Activated T-helper 1 cell treated with Interleukin-2 at 50 U/mL for 16 hours (primary cell): ENCODE measurements at places on chromosomes 16 and 17.

DNA sequence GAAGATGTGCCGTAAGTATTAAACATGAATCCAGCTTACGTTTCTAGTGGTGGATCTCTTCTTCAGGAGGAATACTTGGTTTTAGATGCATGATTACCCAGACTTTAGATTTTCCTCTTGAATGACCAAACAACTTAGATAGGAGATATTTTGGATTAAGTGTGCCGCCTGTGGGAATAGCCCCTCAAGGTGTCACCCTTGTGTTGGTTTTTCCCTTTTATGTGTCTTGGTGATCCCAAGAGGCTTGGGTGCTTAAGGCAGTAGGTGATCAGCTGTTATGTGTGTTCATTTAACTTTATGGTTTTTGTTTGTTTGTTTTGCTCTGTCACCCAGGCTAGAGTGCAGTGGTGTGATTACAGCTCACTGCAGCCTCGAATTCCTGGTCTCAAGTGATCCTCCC is 115.1 kb downstream of the PPM1E start:
- no peak for DNase-seq

DNA sequence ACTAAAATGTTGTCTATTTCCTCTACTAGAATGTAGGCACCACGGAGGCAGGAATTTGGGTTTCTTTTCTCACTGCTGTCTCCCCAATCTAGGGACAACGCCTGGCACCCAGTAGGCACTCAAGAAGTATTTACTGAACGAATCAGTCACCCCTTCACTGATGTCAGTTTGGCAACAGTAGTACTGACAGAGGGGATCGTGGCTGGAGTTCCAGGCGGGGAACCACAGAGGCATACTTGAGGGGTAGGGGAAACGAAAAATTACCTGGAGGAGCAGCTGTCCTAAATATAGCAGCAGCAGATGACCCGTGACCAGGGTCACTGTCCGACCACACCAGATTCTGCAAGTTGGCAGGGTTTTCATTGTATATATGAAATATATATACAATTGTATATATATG is 33.3 kb downstream of the TRIM25 start:
- DNase-seq, result no peak

GRCh38 chr17:31379597-31380205 is 11.8 kb upstream of the RAB11FIP4 start:
- DNase-seq, result no peak

- no peak for DNase-seq
Measured at GRCh38 chr17:60704170-60704569, 26.5 kb downstream of the BCAS3 start.

DNA sequence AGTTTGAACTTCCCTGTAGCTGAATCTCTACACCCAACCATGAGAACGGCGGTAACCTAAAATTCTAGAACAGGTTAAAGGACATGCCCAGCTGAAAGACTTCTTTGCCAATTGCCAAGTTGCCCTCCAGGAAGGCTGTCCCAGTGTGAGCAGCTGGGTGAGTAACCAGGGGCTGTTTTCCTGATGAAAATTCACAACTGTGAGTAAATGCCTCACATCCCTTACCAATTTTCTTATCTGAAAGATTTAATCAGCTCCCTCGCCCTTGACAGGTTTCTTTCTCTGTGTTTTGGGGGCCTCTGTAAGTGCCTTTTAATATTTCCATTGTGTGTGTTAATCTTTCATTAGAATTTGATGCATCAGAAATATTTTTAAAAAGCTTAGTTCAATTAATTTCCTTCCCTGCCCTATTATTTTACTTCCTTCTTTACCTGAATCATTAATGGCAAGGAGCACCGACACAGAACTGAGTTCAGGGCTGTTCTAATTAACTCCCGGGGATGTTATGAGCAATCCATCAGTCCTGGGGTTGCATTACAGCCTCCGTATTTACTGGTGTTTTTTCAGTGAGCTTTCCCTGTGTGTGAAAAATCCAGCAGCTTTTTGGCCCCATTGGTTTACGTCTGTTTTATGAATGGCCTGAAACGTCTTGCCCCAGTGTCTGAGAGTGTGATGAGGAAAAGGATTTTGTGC is 152.9 kb downstream of the CLEC16A start:
- DNase-seq, result no peak

- no peak for DNase-seq
Measured at GRCh38 chr17:10792151-10792550, 11.7 kb downstream of the TMEM238L start.

GRCh38 chr17:2442166-2442565 is 41.3 kb upstream of the MNT start:
- no peak for DNase-seq

GRCh38 chr17:58384897-58385296 is 32.4 kb downstream of the RNF43 start:
- no peak for DNase-seq

DNA sequence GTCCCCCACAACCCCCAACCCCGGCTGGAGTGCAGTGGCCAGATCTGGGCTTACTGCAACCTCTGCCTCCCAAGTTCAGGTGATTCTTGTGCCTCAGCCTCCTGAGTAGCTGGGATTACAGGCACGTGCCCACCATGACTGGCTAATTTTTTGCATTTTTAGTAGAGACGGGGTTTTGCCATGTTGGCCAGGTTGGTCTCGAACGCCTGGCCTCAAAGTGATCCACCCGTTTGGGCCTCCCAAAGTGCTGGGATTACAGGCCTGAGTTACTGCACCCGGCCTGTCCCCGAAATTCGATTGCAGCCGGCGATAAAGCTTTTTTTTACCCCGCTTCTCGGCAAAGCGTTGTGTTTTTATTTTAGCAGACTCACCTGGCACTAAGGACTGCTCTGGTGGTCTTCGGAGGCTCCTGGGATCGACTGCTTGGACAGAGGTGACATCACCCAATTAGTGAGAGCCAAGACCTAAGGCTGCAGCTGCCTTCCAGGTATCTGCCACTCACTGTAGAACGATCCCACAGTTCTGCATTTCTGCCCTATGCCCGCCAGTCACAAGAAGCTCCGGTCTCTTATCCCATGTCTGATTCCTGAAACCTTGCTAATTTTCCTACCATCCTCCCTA is 82.2 kb upstream of the ARL4D start:
- DNase-seq, result no peak

- no peak for DNase-seq
Measured at GRCh38 chr17:77929871-77930436, 28.5 kb upstream of the TNRC6C start.

- DNase-seq, result no peak
Measured at GRCh38 chr16:11100239-11100750, 155.7 kb downstream of the SOCS1 start.

DNA sequence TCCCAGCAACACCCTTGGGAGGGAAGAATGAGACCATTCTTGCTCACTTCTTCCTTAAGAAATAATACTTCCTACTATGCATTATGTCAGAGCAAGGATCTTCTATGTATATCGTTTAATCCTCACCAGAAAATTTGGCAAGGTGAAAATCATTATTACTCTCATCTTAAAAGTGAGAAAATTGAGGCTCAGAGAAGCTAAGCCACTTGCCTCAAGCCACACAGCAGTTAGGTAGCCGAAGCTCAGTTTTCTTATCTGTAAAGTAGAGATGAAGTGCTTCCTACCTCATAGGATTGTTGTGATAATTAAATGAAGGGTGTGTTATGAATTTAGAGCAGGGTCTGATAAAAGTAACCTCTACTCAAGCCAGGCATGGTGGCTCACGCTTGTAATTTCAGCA is 368.9 kb upstream of the ASIC2 start:
- DNase-seq, result no peak

DNA sequence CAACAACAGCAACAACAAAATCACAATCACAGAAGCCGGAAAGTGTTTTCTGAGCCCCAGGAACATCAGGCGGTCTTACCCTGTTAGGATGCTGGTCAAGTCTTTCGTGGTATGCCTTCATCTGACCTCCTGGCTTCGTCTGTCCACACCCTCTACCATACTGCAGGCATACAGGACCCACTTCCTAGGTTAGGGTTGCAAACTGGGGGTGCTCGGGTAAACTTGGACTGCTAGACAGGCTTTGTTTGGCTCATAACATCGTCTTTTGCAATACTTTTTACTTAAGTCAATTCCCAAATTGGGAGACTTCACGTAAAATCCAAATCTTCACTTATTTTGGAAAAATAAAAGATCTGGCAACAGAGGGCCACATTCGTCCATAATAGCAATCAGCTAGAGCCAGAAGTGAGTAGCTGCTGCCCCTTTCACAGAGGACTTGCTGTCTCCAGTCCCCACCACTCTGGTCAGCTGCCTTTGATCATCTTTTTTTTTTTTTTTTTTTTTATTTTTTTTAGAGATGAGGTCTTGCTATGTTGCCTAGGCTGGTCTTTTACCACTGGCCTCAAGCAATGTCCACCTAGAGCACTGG is 30.0 kb downstream of the CHD9 start:
- DNase-seq, result no peak

DNA sequence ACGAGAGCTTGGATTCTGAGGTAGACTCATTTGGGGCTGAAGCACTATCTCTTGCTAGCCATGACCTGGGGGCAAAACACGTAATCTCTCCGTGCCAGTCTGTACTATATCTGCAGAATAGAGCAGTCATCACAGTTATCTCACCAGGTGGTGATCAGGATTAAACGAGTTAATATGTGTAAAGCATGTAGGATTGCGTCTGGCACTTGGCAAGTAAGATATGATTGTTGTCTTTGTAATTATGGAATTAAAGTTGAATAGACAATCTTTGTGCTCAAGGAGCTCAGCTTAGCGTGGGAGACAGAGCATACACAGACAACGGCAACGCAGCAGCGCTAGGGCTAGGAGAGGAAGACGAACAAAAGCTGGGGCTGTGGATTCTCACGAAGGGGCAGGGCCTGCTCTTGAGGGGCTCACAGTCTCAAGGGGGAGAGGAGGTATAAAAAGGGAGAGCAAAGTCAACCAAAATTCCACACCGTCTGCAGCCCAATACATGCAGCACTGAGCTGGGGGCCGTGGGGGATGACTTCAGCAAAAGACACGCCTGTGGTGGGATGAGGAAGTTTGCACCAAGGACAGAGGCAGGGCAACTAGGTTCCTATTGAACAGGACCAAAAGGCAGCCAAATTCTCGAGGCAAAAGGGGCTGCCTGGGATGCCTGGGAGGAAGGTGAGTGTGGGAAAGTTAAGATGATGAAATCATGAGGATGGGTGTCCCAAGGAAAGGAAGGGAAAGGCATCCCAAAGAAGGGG is 68.6 kb downstream of the SDK2 start:
- no peak for DNase-seq

- DNase-seq, result no peak
Measured at GRCh38 chr17:81523402-81524038, 4.7 kb upstream of the FSCN2 start.

- DNase-seq, result no peak
Measured at GRCh38 chr17:83118071-83118841, 38.8 kb downstream of the METRNL start.

GRCh38 chr16:69412287-69412686 is 12.1 kb upstream of the CYB5B start:
- DNase-seq, result no peak

GRCh38 chr17:46977348-46977747 is 1.7 kb downstream of the RPRML start:
- no peak for DNase-seq

DNA sequence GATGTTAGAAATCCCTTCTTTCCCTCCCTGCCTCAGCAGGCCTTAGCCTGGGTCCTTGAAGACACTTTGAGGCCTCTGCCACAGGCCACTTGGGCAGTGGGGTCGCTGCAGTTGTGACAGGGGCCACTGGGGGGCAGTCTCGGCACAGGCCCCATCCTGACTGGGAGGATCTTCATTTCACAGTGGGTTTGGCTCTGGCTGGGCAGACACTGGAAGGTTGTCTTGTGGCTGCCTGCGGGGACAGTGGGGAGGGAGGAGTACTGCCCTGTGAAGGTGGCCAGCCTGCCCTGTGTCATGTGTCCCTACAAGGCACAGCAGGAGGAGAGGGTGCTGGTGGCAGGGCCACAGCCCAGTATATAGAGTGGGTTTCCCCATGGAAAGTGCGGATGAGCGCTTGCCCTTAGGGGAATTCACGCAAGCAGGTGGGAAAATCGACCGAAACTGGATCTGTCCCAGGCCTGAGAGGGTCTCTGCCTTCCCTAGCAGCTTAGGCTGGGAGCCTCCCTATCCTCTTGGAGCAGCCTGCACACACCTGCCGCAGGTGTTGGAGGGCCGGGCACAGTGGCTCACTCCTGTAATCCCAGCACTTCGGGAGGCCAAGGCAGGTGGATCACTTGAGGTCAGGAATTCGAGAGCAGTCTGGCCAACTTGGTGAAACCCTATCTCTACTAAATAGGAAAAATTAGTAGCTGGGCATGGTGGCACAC is 28.8 kb downstream of the GINS2 start:
- DNase-seq, result peak; percentile 32

DNA sequence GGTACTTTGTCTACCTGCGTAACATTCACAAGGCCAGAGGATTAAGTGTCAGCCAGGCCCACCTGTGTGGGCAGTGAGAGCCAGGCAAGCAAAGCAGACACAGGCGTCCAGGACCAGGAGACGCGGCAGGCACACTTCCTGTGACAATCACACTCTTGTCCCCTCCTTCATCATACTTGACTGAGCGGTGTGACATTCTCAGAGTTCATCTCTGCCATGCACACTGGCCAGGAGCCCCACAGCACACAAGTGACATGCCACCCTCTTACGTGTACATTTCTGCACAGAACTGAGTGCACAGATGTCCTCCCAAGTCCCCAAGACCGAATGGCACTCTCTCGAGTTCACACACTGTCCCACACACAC is 8.7 kb downstream of the PPP1R9B start:
- DNase-seq, result no peak

- DNase-seq, result no peak
Measured at GRCh38 chr16:70764632-70765031, 36.3 kb downstream of the VAC14 start.

- DNase-seq, result no peak
Measured at GRCh38 chr17:34275881-34276280, 5.9 kb downstream of the CCL7 start.

GRCh38 chr16:30417529-30418349 is 10.3 kb downstream of the ZNF771 start:
- DNase-seq, result peak; percentile 84

GRCh38 chr17:60773552-60773951 is 95.9 kb downstream of the BCAS3 start:
- DNase-seq, result no peak

- DNase-seq, result no peak
Measured at GRCh38 chr16:72536723-72537435, 364.9 kb upstream of the PMFBP1 start.

GRCh38 chr16:46751381-46751780 is 3.2 kb upstream of the MYLK3 start:
- no peak for DNase-seq

- DNase-seq, result no peak
Measured at GRCh38 chr17:48571024-48571818, 6.9 kb downstream of the HOXB4 start.

GRCh38 chr17:35432176-35433074 is at the start of gene SLFN12:
Gene SLFN12 (minus strand): TSS chr17:35432500. CDS start chr17:35423028, 9,472 bp downstream.
- peak; percentile 22 for DNase-seq
